BJ (cell line): ENCODE measurements at places on chromosomes 1 and 21.

DNA sequence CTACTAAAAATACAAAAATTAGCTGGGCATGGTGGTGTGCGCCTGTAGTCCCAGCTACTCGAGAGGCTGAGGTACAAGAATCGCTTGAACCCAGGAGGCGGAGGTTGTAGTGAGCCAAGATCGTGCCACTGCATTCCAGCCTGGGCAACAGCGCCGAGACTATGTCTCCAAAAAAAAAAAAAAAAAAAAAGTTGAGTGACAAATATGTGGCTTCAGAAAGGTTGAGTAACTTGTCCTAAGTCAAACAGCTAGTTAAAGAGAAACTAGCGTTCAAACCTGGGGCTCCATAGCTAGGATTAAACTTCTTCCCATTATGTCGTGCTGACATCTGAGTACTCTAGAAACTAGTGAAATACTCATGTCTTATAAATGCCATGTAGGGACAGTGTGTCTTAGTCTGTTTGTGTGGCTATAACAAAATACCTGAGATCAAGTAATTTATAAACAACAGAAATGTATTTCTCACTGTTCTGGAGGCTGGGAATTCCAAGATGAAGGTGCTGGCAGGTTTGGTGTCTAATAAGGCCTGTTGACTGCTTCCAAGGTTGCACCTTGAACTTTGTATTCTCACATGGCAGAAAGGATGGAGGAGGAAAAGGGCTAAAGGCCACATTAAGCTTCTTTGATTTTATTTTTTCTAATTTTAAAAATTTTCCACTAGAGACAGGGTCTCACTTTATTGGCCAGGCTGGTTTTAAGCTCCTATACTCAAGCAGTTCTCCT lies 12.0 kb downstream of the AK4 start:
- no peak for DNase-seq

- DNase-seq, result no peak
Measured at GRCh38 chr1:82947278-82947677, 1051.7 kb downstream of the TTLL7 start.

- DNase-seq, result no peak
Measured at GRCh38 chr1:82337635-82338034, 536.9 kb downstream of the ADGRL2 start.

GRCh38 chr1:156471496-156472490 lies 28.8 kb downstream of the MEF2D start:
- no peak for DNase-seq

GRCh38 chr1:43678940-43679339 lies 28.4 kb upstream of the ST3GAL3 start:
- DNase-seq, result no peak

DNA sequence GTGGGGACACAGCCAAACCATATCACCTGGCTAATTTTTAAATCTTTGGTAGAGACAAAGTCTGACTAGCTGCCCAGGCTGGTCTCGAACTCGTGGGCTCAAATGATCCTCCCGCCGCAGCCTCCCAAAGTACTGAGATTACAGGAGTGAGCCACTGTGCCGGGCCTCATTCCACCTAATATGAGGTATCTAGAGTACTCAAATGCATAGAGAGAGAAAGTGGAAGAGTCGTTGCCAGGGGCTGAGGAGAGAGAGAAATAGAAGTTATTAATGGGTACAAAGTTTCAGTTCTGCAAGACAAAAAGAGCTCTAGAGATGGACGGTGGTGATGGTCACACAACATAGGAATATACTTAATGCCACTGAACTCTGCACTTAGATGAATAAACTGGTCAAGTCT lies 119.6 kb downstream of the TOMM20 start:
- DNase-seq, result no peak

DNA sequence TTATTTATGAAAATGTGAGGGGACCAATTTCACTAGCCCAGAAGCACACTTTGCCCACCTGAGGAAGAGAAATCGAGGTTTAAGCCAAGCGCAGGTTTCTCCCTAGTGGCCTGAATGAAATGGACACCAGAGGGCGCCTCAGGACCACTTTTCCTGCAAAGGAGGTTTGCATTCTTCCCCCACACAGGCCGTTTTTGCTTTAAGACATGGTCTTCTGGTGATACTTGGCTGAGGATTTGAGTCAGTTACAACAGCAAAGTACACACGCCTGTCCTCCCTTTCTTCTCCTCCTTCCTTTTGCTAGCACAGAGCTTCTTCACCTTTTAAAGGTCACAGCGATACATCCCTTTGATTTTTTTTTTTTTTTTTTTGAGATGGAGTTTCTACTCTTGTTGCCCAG lies 5.4 kb downstream of the PLA2G2E start:
- DNase-seq, result no peak

- DNase-seq, result no peak
Measured at GRCh38 chr1:35571263-35571662, 1.9 kb upstream of the TFAP2E start.

- no peak for DNase-seq
Measured at GRCh38 chr1:107760065-107760464, 204.9 kb downstream of the VAV3 start.

- no peak for DNase-seq
Measured at GRCh38 chr1:6955357-6956094, 170.3 kb downstream of the CAMTA1 start.

GRCh38 chr21:42411891-42412635 lies 8.4 kb downstream of the UBASH3A start:
- DNase-seq, result no peak

GRCh38 chr1:206631085-206631509 lies 4.2 kb upstream of the DYRK3 start:
- no peak for DNase-seq

DNA sequence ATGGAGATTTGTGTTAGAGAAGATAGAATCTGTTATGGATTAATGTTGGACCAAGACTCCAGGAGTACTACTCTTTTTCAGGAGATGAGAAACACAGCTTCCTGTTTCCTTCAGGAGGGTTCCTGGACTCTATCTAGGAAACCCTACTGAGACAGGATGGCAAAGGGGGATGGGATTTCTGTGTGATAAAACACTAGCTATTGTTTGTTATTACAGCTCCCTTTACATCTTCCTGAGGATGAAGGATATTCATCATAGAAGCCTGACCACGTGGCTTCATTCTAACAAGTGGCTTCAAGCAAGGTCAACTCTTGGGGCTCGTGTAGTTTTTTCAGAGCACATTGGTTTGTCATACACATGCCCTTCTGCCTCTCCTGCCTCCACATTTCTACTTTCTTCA lies 33.3 kb downstream of the RGL1 start:
- DNase-seq, result no peak

DNA sequence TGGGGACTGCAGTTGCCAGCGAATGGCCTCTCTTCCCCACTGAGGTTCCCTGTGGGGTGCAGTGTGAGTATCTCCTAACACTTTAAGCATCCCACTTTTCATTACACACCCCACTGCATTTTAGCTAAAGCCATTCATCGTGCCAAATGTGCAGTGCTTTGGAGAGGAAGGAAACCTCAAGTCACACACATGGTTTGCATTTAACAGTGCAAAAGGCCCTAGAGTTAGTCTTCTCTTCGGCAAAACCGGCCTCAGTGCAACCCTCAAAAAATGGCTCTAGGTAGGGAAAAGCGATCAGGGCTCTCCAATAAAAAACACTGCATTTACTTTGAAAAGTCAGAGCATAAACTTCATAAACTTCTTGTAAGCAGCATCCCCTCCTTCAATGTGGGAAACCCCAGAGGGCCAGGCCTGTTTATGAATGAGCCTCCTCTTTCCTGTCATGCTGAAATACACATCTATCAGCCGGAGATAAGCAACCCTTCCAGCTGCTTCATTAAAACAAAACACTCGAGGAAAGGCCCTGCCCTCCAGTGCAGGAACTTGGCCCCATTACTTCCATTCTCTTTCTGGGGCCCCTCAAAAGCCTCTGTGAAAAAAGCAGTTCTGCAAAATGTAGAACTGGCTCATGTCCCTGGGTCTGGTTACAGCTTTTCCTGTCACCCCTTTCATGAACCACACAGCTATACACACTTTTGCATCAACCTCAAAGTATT lies 184.0 kb downstream of the CDC7 start:
- DNase-seq, result no peak

DNA sequence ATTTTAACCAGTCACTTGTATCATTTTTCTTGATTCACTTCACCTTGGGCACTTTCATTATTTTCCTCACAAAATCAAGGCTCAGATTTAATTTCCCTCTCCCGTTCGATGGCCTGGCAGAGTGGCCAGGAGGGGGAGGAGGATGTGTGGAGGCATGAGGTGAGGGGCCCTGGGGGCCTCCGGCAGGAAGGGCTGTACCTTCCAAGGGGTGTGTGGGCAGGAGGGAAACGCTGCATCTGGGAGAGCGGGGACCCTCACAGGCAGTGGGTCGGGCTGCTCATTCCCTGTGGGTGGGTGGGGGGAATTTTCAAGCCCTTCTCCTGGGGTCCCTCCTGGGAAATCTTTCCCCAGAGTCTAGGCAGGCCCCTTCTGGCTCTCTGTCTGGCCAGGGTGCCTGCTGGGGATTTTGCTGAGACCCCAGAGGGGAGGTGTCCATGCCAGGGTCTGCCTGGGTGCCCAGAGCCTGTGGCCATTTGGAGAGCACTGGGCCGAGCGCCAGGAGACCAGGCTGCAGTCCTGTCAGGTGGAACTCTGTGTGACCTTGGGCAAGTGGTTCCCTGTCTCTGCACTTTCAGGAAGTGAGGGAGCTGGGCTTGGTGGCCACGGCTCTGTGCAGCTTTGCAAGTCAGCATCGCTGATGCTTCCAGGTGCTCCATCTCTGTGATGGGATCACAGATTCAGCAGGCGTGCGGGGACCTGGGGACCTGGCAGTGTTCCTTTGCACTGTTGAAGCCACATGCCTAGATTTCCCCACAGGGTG lies 81.9 kb upstream of the C1orf174 start:
- no peak for DNase-seq

GRCh38 chr1:189192741-189193520 lies 1284.7 kb downstream of the BRINP3 start:
- DNase-seq, result no peak

GRCh38 chr1:18814425-18814824 lies 45.0 kb downstream of the TAS1R2 start:
- no peak for DNase-seq

DNA sequence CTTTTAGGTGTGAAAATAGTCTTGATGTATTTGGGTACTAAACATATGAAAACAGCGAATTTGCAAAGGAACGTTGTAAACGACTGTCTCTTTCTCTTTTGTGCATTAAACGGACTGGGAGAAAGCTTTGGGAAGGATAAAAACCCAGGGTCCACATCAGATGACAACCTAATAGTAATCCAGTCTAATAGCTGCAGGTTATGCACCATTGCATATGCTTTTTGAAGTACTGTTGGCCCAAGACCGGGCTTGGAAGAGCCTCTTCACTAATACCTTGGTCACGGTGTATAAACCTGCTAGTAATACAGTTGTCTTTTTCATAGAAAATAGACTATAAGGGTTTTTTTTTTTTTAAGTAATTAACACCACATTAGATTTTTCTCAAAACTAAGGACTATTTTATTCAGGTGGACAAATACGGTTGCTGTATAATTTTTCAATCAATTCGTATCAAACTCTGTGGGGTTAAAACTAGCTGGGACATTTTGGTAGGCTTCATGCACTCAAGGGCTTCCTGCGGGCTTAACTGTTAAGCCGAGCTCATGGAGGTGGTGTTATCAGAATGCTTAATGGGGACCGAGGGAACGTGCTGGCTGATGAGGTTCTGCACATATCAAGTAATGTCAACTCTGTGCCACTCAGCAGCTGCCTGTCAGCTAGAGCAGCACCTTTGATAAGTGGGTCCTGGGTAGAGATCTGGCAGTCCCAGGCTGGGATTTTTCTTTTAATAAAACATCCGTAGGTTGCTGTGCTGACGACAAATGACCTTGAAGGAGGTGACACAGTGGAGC lies 2.1 kb downstream of the RYR2 start:
- DNase-seq, result no peak

DNA sequence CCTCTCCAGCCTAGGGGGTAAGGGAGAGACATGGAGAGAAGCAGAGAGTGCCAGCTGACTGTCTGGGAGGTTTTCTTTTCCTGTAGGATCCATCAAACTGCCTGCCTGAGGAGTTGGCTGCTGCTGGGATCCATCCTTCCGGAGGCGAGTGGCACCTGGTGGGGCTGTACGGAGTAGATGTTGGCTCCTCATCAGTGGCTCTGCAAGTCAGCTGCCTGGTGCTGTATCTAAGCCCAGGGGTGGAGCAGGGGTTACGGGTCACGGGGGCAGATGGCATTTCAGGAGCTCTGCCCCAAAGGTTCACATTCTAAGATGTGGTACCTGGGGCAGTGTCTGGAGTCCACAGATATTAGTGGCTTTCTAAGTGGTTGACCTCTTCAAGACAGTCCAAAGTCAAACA lies 128.0 kb downstream of the ACTL8 start:
- no peak for DNase-seq

- DNase-seq, result no peak
Measured at GRCh38 chr1:156103521-156103947, 11.0 kb upstream of the LMNA start.

GRCh38 chr1:15696956-15697521 lies 12.9 kb downstream of the PLEKHM2 start:
- no peak for DNase-seq

DNA sequence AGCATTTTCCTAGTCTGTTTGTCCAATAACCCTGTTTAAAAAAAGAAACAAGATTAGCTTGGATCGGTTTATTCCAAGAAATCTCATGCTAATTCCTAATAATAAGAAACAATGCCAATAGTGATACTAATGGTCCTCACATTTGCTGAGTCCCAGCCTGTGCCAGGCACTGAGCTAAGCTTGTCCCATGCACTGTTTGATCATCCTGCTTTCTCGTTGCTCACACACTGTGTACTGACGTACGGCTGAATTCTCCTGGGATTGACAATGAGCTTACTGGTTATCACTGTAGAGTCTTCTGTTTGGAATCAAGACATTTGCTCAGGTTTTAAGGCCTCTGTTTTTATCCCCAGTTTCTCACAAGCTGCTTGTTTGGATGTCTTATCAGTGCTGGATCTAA lies 71.1 kb downstream of the CACNA1E start:
- DNase-seq, result no peak
